HFF-Myc (cell line): ENCODE measurements at places on chromosomes 5 and 9.

DNA sequence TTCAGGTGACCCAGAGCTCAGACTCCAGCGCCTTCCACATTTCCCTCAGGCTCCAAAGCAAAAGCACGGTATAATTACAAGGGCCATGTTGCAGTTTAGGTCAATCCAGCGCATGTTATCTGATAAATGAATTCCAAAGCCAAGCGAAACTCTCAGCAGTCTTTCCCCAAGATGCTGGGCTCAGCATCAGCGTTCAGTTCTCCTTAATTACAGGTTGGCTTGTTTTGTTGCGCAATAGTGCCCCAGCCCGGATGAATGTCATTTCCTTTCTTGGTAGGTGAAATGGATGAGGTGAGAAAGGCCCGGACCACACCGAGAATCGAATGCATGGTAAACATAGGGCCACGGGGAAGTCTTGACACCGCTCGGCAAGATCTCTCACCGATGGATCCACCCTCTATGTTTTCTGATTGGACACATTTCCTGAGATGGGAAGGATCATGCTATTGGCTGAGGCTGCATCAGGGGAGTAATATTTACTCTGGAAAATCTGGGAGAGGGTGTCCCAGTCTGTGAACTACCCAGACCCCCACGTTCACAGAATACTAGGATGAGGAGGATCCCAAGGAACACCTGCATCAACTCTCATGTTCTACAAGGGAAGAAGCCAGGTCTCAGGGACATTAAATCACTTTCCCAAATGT is 221.2 kb upstream of the ANKRD55 start:
- no peak for DNase-seq

DNA sequence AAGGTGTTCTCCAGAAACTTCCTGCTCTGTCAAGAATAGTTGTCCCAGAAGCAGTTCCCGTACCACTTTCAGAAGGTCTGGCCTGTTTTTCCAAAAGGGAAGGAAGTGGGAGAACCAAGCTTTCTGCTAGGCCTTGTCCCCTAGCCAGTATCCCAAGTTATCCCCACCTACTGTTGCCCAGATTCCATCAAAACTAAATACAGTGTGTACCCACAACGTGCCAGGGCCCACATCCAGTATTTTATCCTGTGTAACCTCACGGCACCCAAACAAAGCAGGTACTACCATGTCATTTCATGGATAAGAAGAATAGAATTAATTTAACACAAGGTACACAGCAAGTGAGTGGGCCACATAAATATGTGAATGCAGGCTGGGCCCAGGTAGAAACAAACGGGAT is 126.2 kb downstream of the CDK5RAP2 start:
- no peak for DNase-seq

DNA sequence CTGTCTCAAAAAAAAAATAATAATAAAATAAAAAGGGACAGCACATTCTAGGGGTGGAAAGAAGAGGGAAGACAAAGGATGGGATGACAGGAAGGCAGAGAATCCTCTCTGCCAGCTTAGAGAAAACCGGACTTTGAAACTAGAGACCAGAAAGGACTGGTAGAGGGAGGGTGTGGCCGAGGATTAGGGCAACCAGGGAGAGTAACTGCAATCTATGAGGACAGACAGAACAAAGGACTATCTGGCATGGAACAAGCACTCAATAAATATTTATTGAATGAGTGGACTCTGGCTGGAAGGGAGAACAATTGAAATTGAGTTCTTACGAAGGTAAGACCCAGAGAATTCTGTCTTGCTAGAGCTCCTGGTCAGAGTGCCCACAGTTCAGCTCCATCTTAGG is 2.4 kb downstream of the GBA2 start:
- DNase-seq = no peak

DNA sequence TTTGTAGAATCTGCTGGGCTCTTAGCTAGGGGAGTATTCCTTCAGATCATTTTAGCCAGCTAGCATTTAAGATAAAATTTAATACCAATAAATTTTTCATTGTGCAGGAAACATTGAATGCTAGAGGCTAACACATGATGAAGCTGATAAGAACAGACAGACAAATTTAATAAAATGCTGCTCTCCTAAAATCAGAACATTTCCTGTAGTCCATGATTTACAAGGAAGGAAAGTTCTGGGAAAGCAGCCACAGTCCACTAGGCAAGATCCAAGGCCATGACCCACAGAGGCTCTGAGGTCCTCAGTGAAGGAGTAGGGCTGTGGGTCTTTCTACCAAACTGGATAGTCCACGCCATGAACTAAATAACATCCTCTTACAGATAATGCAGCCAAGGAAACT is 253.0 kb downstream of the ICE1 start:
- no peak for DNase-seq

DNA sequence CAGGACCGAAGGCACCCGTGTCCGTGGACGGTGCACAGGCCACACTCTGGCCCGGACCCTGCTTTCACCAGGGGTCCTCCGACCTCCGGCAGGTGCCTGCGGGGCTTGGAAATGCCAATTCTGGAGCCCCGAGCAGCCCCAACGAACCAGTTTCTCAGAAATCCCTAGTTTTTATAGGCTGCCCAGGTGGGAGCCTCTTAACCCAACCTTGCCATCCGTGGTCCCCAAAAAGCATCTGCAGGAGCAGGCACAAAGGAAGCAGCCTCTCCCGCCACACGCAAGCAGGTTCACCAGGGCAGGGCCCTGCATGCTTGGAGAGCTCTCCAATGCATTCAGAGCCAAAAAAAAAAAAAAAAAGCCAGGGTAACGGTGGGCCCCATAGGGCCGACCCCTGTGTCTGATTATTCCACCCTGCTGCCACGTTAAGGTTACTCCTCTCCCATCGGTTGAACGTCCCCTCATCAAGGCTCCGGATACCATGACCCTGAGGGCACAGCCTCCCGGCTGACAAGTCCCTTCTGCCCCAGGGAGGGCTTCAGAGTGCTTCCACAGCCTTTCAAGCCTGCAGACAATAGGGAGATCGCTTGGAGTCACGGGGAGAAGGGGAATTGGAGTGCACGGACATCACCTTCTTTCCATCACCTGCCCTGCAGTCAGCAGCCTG is 796 bp upstream of the TPRN start:
- DNase-seq = no peak

GRCh38 chr5:123371575-123372179 is 51.5 kb downstream of the CEP120 start:
- no peak for DNase-seq

DNA sequence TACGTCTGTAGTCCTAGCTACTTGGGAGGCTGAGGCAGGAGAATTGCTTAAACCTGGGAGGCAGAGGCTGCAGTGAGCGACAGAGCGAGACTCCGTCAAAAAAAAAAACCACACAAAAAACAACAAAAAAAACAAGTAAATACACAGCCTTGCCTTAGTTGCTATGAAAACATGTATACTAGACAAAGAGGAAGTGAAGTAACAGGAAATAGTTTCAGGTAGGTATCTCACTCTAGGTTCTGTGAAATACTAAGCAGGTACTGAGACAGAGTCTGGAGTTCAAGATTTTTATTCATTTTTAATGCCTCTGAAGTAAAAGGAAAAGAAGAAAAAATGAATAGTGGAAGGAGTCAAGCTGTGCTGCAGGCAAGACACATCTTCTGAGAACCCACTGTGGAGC is 687.9 kb upstream of the RGMB start:
- no peak for DNase-seq

GRCh38 chr5:54438620-54439389 is 16.7 kb upstream of the HSPB3 start:
- DNase-seq = no peak

DNA sequence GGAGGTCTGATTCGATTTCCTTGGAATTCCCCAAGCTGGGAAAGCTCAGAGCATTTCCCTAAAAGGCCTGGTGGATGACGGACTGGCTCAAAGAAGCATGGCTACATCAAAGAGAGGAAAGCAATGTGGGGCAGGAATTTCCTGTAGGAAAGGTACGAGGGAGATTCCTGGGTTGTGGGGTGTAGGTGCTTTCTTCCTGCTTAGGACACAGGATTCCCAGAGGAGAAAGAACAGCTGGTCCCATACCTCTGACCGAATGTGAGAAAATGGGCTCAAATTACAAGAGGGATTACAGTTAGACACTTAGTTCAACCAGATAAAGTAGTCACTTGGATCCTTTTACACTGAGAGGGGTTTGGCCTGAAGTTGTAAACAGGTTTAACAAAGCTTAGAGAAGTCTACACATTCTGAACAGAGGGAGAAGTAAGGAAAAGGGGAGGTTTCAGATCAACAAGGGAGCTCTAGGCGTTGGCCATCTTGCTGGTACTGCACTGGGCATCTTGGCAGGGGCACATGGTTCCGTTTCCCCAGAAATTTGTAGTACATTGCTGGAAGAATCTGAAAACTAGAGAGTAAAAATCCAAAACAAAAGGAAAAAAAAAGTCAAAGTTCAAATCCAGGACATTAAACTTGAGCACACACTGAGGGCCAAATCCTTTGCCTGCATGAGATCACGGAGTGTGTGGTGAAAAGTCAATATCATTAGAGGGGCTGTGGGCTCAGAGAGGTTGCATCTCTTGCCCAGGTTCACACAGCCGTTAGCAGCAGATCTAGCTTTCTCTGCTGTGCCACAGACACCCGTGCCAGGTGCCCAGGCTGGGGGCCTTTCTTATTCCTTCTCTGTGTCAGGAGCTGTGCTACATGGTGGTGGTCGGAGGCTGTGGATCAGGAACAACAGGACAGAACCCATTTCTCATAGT is 171.3 kb downstream of the RGS3 start:
- DNase-seq = no peak

DNA sequence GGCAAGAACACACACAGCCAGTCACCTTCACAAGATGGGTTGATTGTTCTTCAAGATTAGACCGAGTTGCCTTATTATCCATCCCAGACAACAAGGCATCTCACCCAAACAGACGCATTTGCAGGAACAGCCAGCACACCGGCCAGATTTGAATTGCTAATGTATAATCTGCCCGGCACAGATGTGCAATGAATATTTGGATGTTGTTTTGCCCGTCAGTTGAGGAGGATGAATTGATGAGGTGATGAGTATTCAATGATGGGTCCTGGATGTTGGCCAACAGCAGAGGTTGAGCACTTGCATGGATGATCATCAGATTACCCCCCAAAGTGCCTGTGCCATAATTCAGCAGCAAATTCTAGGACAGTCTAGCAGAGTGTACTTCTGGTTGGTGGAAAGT is 20.1 kb downstream of the ALG2 start:
- DNase-seq = no peak
